ENCODE measurements at places on chromosomes 7 and 10.
A peak's percentile ranks its signal among the peaks of the same experiment; 100 is the strongest.

GRCh38 chr10:124288928-124289850, 129.5 kb downstream of the OAT start:
- peak; percentile 32 for DNase-seq

GRCh38 chr10:37381271-37381670, 255.9 kb downstream of the ANKRD30A start:
- no peak for DNase-seq

- DNase-seq: no peak
Observed at GRCh38 chr7:20741801-20742200, 44.9 kb downstream of the SP8 start.

GRCh38 chr10:58393317-58393716, 8.1 kb downstream of the TFAM start:
- DNase-seq: no peak

GRCh38 chr7:121689749-121690148, 183.2 kb upstream of the PTPRZ1 start:
- DNase-seq: no peak

DNA sequence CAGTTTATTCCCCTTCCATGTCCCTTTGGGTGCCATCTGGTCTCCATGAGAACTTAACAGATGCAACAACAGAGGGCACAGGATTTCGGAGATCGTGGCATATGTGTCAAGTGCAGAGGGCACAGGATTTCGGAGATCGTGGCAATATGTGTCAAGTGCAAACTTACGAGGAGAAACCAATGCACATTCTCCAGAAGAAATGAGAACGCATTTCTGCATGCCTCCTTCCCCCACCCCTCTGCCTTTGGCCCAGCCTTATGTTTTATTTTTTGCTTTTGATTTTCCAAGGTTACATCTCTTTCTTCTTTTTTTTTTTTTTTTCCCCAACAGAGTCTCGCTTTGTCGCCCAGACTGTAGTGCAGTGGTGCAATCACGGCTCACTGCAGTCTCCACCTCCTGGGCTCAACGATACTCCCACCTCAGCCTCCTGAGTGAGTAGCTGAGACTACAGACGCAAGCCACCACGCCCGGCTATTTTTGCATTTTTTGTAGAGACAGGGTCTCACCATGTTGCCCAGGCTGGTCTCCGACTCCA, 586 bp upstream of the ANKRD26 start:
- peak; percentile 6 for DNase-seq

DNA sequence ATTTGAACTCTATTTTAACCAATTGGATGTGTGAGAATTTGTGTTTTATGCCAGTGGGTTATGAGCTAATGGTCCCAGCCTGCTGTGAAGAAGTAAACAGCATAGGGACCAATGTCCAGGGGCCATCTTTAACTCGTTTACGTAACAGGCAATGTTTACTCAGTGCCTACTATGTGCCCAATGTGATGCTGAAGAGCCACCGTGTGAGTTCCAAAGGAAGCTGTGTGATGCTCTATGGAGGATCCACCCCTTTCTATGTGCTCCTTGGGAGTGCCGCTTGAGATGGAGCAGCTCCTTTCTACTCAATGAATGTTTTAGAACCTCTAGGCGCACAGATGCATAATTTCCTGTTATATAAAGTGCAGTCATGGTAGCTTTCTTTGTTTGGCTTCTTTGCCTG, 21.3 kb downstream of the DYNC1I1 start:
- no peak for DNase-seq

GRCh38 chr10:112260831-112261230, 22.4 kb upstream of the TECTB start:
- DNase-seq: no peak

DNA sequence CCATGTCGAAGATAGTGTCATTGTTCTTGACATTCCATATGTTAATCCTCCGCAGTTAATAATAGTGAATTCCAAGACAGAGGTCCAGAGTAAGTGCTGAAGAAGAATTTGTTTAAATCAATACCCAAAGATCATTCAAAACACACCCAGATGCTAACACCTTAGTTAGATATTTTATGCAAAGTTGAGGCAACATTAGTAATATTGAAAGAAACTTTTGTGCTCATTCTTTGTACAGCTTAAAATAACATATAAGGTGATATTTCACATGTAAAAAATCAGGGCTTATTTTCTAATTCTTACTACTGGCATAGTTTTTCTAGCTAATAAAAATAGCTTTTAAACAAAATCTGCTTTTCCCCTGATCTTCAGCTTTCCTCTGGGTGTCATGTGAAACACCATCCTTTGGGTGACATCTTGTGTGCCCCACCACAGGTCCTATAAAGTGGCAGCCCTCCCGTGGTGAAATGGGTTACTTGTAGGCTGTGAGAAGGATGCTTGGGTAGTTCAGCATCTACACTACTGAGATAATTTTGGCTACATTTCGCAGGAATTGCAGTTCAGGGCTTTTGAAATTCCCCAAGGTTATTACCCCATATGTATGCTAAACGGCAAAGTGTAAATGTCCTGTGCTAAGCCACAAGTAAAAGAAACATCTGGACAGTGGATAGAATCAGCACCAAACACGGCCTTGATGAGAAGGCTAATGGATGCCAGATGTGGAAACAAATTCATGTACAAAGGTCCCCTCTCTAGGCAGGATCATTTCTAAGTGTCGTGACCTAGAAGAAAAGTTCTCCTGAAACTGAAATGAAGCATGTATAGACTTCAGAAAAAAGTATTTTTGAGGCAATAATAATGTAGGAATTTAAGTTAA, 105.4 kb downstream of the GRM3 start:
- DNase-seq: no peak

GRCh38 chr7:117165656-117166055, 157.2 kb downstream of the WNT2 start:
- DNase-seq: no peak
